ENCODE measurements at places on chromosomes 4 and X. TPM values are rescaled to one million over a fixed set of nuclear protein-coding genes. Genes with fewer than 3 reads are reported as not detected.

GRCh38 chr4:164617911-164618310, 136.0 kb upstream of the SMIM31 start:
- H3K27me3 ChIP-seq: peaks cover 9% of the 10 kb centered on the region
- no peak for DNase-seq
- H3K4me3 ChIP-seq: no peak overlapping the region
- H3K4me1 ChIP-seq: peaks cover 8% of the 10 kb centered on the region

DNA sequence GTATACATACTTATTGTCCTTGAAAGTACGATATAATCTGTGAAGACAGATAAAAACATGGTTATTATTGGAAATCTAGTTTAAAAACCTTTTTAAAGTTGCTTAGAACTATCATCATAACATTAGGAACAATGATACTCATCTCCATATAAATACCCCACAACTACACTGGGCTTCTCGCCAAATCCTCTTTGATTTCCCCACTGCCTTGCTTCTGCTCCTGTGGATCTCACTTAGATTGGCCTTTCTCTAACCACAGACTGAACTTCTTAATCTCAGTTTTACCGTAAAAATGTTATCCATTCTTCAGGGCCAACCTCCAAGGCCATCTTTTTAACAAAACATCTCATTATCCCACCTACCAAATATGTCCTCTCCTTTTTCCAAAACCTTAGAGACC, 77.6 kb downstream of the PRKG2 start:
- DNase-seq: no peak
- no peaks in the 10 kb centered on the region for H3K4me1 ChIP-seq
- no peaks in the 10 kb centered on the region for H3K36me3 ChIP-seq

Gene L1CAM
- 2.9 TPM for total RNA-seq

Gene TMEM31
- not detected for total RNA-seq

- H3K4me3 ChIP-seq: no peak overlapping the region
- DNase-seq: no peak
- peaks cover 5% of the 10 kb centered on the region for H3K4me1 ChIP-seq
- peaks cover 2% of the 10 kb centered on the region for H3K36me3 ChIP-seq
- no peaks in the 10 kb centered on the region for H3K27me3 ChIP-seq
These were observed 28.3 kb upstream of the AP1S2 start for GRCh38 chrX:15882704-15883539.
